ENCODE measurements at places on chromosomes 11 and 22. TPM values are rescaled to one million over a fixed set of nuclear protein-coding genes. Genes with fewer than 3 reads are reported as not detected.
A peak's percentile ranks its signal among the peaks of the same experiment; 100 is the strongest.

DNA sequence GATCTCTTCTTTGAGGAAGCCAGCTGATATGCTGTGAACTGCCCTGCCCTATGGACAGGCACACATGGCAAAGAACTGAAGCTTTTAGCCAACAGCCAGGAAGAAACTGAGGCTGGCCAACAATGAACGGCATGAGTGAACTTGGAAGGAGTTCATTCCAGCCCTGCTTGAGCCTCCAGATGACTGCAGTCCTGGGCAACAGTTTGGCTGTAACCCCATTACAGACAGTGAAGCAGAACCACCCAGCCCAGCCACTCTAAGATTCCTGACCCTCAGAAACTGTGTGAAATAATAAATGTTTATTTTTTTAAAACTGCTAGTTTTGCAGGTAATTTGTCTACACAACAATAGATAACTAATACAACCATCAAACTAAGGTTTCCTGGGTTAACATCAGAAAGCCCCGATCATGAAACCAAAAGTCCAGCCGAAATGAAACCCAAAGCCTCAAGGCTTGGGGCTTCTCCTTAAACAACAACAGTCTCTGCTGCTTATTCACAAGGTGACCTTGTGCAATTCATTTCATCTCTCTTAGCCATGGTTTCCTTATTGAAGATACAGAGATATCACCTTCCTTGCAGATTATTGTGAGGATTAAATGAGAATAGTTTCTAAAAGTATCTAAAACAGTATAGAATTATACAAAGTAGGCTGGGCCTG, 31.4 kb downstream of the PAK1 start:
- H3K4me1 ChIP-seq: no peaks in the 10 kb centered on the region
- DNase-seq: peak; percentile 7
- H3K27me3 ChIP-seq: no peaks in the 10 kb centered on the region
- H3K4me3 ChIP-seq: no peak overlapping the region
- no peak overlapping the region for H3K27ac ChIP-seq

- peak overlapping the region; percentile 56 for H3K4me3 ChIP-seq
- peaks cover 31% of the 10 kb centered on the region for H3K27me3 ChIP-seq
- no peaks in the 10 kb centered on the region for H3K36me3 ChIP-seq
- no peak for DNase-seq
- H3K4me1 ChIP-seq: peaks cover 23% of the 10 kb centered on the region
These were observed 767 bp downstream of the SLC43A1 start for GRCh38 chr11:57514538-57515331.

- no peak overlapping the region for H3K4me3 ChIP-seq
- H3K36me3 ChIP-seq: peaks cover 16% of the 10 kb centered on the region
- no peaks in the 10 kb centered on the region for H3K27me3 ChIP-seq
- H3K4me1 ChIP-seq: no peaks in the 10 kb centered on the region
These were observed 25.3 kb downstream of the ALG9 start for GRCh38 chr11:111846063-111846462.

The SPI1 gene
- 7.9 TPM for total RNA-seq

The ASRGL1 gene
- 24.5 TPM for total RNA-seq

- peaks cover 2% of the 10 kb centered on the region for H3K4me1 ChIP-seq
- H3K36me3 ChIP-seq: no peaks in the 10 kb centered on the region
- H3K27ac ChIP-seq: peak overlapping the region; percentile 4
- H3K4me3 ChIP-seq: no peak overlapping the region
These were observed 53.4 kb upstream of the HTATIP2 start for GRCh38 chr11:20310137-20310536.

The MS4A15 gene
- not detected for total RNA-seq

Measured in spinal cord (tissue), 10 donors.